NCI-H187 treated with DMSO at 0.1 percent for 48 hours (cell line): ENCODE measurements at places on chromosomes 3 and 15.
A peak's percentile ranks its signal among the peaks of the same experiment; 100 is the strongest.

DNA sequence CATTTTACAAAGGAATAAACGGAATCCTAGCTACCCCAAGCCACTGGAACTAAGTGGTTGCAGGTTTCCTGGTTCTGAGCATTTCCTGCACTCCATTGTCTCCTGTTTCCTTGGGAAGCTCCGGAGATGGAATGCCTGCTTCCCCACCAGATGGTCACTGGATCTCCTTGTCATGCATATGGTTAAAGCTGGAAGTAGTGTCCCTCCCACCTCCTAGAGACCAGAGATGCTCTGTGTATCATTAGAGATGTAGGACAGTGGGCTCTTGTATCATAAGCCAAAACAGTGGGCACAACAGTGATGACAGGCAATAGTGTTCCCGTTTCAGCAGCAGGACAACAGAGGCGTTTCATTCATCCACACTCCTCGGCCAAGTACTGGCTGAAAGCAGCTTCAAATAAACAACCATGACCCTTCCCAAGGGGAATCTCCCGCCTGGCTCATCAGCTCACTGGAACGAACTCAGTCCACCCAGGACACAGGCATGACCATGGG lies 136.2 kb upstream of the EIF1B start:
- DNase-seq: no peak

DNA sequence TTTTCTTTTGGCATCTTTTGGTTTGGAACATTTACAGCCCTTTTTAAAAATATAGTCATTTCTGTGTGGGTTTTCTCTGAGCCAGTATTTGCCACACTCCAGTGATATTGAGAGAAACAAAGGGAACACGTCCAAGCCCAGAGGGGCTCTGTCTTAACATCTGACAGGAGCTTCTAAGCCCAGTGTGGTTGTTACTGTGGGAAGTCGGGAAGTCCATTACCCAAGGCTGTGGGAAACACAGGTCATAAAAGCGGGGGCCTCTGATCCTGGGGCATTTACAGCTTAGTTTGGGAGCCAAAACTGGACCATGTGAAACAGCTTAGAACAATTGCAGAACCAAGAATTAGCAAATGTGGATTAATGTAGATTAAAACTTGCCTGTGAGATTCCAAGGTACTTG lies 123.0 kb downstream of the PTPRG start:
- DNase-seq: no peak

DNA sequence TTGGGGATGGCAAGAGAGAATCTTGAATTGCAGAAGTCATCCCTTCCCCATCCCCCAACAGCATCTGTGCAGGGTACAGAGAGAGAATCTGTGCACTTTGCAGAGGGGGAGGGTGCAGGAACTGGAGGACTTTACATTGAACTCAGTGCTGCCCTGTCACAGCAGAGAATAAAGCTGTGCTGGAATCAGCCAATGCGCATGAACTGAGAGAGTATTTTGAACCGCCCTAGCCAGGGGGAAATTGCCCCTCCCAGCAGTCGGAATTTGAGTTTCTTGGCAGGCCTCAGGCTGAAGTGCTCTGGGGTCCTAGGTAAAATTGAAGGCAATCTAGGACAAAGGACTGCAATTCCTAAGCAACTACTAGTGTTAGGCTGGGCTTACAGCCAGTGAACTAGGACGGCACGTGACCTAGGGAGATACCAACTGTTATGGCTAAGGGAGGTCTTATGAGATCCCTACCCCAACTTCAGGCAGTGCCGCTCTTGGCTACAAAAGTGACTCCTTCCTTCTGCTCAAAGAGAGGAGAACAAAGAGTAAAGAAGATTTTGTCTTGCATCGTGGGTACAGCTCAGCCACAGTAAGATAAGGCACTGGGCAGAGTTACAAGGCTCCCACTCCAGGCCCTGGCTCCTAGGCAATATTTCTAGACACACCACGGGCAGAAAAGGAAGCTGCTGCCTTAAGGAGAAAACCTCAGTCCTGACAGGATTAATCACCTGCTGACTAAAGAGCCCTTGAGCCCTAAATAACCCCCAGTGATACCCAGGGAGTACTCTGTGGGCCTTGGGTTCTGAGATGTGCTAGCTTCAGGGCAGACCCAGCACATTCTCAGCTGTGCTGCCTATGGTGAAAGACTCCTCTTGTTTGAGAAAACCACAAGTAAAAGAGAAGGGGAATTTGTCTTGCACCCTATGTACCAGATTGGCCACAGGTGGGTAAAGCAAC lies 300.5 kb upstream of the ALCAM start:
- no peak for DNase-seq

GRCh38 chr3:163914567-163914966 lies 1163.7 kb downstream of the SI start:
- DNase-seq: no peak

DNA sequence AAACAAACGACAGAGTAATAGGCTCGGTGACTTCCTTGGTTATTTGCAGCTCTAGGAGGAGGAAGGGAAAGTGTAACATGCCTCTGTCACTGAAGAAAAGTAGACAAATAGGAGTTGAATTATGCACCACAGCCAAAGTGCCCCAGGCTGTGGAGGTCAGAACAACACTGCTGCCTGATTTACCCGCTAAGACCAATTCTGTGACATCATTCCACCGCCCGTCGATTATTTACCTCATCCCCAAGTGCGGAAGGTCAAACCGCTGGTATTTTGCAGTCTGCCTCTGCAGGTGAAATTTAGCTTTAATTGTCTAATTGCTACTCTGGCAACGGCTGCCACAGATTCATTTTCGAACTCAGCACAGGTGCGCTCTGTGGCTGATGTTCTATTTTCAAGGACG lies 106.3 kb upstream of the PRICKLE2 start:
- no peak for DNase-seq

DNA sequence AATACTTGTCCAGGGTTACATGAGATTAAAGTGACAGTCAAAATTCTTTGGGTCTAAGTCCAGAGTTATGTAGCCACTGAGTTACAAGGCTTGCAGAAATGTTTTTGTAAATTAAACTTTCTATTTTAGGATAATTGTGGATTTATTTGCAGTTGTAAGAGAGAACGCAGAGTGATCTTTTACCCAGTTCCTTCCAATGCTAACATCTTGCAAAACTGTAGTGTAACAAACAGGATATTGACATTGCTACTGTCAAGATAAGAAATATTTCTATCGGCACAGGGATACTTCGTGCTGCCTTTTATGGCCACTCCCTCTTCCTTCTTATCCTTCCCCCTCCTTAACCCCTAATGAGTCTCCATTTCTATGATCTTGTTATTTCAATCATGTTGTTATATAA lies 1022.9 kb downstream of the MCTP2 start:
- DNase-seq: no peak

- no peak for DNase-seq
These were observed 523.2 kb upstream of the ZNF717 start for GRCh38 chr3:76308541-76308940.

GRCh38 chr3:101638261-101638745 lies 38.6 kb downstream of the ZBTB11 start:
- DNase-seq: no peak

- no peak for DNase-seq
These were observed 15.4 kb downstream of the PAQR5 start for GRCh38 chr15:69314131-69314530.

- DNase-seq: no peak
These were observed 45.6 kb downstream of the MFSD1 start for GRCh38 chr3:158847452-158847821.

GRCh38 chr15:38021259-38021658 lies 86.8 kb downstream of the TMCO5A start:
- no peak for DNase-seq

- DNase-seq: no peak
These were observed 226.7 kb upstream of the C2CD4B start for GRCh38 chr15:62391641-62392262.

DNA sequence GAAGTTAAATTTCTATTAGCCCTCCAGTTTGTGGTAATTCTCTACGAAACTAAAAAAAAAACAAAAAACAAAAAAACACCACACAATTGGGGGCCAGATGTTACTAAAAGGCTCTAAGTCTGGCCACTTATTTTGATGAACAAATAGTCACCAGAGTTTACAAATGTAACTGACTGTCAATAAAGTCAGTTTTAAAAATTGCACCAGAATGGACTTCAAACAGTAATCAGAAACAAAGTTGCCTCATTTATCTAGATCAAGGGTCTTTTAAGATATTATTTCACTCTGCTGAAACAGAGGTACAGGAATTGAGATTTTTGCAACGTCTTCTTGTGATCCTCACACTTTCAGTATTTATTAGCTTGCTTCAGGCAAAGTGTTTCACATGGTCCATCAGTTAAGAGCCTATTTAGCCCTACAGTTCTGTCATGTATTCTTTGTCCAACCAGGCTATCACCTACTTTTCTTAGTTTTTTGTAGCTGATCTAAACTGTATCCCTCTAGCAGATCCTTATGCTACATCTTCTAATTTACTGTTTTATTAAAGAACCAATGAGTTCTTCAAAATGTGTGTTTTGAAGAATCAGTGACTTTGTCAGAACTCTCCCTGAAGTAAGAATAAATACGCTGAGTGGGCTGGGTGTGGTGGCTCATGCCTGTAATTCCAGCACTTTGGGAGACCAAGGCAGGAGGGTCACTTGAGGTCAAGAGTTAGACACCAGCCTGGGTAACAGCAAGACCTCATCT lies 74.7 kb downstream of the ANKRD28 start:
- DNase-seq: no peak

GRCh38 chr3:127589600-127590281 lies 792 bp downstream of the TPRA1 start:
- no peak for DNase-seq

- DNase-seq: no peak
These were observed 36.4 kb downstream of the CLASP2 start for GRCh38 chr3:33681667-33682066.

DNA sequence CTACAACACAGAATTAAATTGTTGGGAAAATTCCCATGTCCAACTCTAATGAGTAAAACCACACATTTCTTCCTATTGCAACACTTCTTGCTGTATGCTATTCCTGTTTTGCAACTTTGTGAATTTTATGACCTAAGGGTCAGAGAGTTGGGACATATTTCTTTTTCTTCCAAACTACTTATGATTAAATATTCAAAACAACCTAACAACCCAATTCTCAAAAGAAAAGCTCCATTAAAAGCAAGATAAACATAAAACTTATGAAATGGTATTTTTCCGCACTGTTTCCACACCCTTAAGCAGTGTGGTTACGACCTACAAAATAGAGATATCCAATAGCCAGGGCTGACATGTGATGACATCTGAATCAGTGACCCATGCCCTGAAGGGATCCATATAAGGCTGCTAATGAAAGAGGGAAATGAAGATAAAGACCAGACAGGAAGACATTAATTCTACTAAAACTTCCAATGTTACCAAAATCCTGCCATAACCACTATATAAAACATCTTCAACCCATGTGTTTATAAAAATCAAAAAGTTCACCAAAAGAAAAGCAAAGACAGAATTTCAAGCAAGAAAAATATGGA lies 45.6 kb downstream of the DMXL2 start:
- DNase-seq: no peak

DNA sequence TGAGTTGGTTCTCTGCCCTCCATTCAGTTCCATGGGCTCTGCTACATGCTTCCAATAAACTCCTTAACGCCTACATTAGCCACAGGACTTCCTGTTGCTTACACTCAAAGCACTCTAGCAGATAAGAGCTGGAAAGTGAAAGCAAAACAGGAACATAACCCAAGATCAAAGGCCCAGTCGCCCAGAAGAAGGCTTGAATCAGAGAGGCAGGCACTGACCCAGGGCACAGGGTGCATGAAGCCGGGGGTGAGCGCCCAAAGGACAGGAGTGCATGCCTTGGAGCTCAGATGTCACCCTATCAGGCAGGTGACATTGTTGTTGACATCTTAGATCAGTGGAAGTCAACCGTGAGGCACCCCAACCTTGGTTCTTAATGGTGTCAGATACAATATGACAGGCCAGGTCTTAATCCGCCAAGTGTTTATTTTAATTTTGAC lies 235.1 kb downstream of the UACA start:
- no peak for DNase-seq

DNA sequence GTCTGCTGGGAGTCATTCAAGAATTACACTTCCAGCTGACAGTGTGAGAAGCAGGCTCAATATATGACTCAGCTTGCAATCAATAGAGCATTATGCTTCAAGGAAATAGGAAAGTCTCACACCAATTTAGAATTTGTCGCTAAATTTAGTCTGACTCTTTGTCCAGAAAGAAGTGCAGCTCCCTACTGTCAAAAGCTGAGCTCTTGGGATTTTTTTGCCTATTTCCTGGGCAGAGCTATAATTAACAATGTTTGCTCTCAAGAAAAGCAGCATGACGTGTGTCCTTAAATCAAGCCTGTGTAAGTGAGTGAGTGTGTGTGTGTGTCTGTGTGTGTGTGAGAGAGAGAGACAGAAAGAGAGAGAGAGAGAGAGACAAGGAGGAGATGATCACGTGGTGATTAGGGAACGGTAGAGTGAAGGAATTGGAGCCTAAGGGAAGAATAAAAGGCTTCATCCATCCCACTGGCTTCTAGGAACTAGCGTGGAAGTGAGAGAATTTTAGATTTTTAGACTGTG lies 16.4 kb upstream of the SLC35G2 start:
- DNase-seq: peak; percentile 29

DNA sequence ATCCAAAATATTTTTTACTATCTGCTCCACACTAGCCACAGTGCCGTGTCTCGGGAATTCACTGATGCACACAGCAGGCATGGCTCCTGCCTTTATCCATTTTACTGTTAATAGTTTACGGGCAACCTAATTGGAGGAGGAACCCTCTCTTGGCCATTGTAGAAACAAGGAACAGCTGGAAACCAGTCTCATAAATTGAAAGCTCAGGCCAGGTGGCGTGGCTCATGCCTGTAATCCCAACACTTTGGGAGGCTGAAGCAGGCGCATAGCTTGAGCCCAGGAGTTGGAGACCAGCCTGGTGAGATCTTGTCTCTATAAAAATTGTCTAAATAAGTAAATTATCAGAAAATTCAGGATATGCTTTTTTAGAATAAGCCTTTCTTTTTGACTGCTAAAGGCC lies 39.0 kb downstream of the IL5RA start:
- no peak for DNase-seq

GRCh38 chr15:40310001-40310959 lies 2.5 kb upstream of the PLCB2 start:
- DNase-seq: no peak

GRCh38 chr3:72316501-72317279 lies 531.6 kb downstream of the SHQ1 start:
- no peak for DNase-seq

- DNase-seq: no peak
These were observed 399.0 kb upstream of the KCNMB2 start for GRCh38 chr3:178137206-178137605.

GRCh38 chr15:51776952-51777569 lies 25.7 kb downstream of the TMOD2 start:
- no peak for DNase-seq

DNA sequence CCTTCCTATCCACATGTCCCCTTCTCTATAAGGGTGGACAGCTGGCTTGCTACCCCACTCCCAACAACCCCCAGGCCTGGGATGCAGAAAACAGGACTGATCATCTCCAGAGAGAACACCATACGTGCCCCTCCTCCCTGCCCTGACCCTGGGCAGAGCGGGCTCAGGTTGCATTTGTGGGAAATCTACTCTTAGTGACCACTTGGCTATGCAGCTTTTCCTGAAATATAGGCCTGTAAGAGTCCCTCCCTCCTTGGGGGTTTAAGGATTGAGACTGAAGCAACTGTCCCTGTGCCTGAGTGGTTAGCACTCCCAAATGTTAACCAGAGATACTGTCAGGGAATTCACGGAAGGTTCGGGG lies 11.7 kb downstream of the SH2D7 start:
- DNase-seq: no peak
